Foreskin keratinocyte (primary cell): ENCODE measurements at places on chromosomes 7 and 10.

GRCh38 chr10:27330074-27330473 is 89.5 kb upstream of the ACBD5 start:
- DNase-seq: no peak

DNA sequence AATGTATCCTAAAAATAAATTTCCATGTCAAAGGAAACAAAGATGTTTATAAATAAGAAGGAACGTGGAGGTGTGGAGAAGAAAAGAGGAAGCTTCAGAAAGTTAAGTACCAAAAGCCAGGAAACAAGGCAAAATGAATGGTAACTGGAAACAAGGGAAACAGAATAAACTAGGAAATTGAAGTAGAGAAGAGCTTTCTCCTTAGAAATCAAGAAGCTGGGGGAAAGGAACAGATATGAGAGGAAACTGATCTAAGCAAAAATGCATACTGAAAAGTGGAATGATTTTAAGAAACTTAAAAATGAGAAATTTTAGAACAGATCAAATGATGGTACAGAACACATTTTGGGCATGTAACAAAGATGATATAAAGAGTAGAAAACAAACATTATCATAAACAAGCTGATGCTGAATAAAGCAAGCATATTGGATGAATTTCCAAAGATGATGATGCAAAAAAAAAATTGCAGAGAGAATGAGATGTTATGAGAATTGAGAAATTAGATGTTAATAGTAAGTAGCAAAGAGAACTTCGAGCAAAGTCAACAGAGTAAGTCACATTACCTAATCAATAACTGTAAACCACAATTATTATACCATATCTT is 1.9 kb downstream of the BRAF start:
- DNase-seq: no peak

GRCh38 chr7:44279286-44279685 is 46.1 kb downstream of the CAMK2B start:
- no peak for DNase-seq

- DNase-seq: no peak
Observed at GRCh38 chr10:113019692-113020474, 69.8 kb downstream of the TCF7L2 start.

- no peak for DNase-seq
Observed at GRCh38 chr7:145875267-145875666, 241.3 kb upstream of the CNTNAP2 start.

- peak; percentile 82 for DNase-seq
Observed at GRCh38 chr7:51139796-51140195, 176.8 kb downstream of the COBL start.

DNA sequence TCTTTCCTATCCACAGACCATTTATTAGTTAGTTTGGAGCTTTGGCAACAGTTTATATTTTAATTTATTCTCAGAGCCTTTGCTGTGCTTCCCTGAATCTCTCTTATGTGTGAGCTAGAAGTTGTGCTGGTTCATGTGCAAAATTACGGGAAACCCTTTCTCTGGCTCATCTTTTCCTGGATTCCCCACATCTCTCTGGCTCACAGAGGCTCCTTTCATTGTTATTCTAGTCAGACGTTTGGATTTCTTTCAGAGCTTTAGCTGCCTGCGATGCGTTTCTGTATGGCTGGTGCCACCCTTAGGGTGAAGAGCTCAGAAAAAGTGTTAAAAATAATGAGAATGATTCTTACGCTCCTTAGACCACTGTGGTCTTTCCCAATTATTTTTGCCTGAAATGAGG is 53.3 kb downstream of the TPST1 start:
- DNase-seq: no peak

DNA sequence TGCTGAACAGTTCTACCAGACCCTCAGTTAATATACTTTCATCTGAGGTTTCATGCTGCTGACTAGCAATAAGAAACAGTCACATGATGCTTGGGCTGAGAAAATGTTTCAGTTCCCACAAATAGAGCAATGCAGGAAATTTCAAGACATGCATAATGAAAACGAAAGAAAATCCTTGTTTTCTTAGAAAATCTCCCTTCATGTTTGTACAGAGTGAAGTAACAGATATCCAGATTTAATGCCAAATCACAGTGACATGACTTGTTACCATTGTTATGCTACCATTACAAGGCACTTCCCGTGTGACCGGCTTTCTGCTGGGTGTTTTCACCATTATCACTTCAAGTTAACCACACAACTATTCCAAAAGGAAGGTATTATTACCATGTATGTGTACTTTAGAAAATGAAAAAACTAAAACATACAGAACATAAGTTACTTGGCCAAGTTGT is 121.7 kb downstream of the DOCK4 start:
- no peak for DNase-seq

DNA sequence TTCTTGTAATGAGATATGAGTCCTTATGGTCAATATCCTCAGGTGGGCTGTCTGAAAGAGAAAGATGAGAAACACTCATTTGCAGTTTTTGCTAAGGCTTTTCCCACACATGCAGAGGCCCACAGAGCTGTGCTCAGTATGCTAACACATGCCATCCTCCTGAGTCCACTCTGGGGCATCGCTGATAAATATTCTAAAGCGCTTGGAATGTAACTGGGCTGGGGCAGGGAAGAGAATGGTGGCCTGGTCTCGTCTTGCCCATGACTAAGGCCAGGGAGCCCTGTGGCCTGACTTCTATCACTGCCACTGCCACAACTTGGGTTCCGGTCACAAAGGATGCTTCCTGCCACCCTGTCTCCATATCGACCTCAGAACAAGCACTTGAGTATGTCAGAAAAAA is 199.7 kb upstream of the FRMD4A start:
- DNase-seq: no peak

- no peak for DNase-seq
Observed at GRCh38 chr7:107165341-107165740, 3.5 kb upstream of the HBP1 start.

DNA sequence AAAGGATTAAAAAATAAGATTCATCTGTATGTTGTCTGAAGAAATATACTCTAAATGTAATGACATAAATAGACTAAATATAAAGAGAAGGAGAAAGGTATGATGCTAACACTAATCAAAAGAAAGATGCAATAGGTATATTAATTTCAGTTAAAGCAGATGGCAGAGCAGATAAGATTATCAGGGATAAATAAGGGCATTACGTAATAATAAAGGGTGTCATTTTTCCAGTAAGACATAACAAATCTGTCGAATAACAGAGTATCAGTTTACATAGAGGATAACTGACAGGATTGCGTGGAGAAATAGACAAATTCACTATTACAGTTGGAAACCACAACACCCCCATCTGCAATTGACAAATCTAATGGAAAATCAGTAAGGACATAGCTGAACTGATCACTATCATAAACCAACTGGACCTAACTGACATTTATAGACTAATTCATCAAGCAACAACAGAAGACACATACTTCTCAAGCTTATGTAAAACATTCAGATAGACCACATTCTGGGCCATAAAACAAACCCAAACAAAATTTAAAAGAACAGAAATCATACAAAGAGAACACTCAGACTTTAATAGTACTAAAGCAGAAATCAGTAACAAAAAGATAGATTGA is 384.1 kb upstream of the COBL start:
- no peak for DNase-seq

DNA sequence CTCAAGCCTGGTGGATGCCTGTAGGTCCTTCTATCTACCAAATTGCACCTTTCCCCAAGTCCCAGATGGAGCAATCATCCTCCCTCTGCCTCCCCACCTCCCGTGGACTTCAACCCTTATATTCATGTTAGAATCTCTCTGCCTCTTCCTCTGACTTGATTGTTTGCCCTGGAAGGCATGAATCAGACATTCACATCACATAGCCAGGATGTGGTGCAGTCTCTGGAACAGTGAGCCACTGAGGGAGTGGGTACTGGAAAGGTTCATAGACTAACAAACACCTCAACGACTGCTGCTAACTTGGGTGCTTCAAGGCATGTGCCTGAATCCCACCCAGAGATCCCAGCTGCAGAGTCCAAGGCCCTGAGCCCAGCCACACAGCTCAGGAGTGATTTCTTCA is 494.0 kb downstream of the TNS3 start:
- peak; percentile 54 for DNase-seq

DNA sequence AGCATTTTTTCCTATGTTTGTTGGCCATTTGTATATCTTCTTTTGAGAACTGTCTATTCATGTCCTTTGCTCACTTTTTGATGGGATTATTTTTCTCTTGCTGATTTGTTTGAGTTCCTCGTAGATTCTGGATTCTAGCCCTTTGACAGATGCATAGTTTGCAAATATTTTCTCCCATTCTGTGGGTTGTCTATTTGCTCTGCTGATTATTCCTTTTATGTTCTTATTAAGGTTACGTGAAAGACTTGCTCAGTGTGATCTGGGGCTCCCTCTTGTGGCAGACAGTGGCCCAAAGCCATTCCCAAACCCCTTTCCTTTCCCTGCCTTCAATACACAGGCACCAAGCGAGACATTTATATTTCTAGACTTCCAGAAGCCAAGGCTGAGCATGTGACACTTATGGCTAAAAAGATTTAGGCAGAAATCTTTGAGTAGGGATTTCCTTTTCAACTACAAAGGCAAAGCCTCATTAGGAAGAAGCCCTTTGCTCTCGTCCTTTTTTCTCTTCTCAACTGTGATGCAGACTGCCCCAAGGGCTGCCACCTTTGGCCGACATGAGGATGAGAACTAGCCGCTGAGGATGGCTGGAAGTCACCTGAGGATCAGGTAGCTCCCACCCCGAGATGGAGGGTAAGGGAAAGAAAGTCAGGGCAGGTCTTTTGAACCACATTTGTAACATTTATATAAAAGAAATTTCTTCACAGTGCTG is 23.6 kb downstream of the ST8SIA6 start:
- DNase-seq: peak; percentile 54

GRCh38 chr7:138029941-138030340 is 28.1 kb upstream of the CREB3L2 start:
- DNase-seq: no peak

- no peak for DNase-seq
Observed at GRCh38 chr10:110192552-110192951, 14.9 kb upstream of the MXI1 start.

GRCh38 chr10:99769706-99770105 is 12.7 kb upstream of the ABCC2 start:
- DNase-seq: no peak

DNA sequence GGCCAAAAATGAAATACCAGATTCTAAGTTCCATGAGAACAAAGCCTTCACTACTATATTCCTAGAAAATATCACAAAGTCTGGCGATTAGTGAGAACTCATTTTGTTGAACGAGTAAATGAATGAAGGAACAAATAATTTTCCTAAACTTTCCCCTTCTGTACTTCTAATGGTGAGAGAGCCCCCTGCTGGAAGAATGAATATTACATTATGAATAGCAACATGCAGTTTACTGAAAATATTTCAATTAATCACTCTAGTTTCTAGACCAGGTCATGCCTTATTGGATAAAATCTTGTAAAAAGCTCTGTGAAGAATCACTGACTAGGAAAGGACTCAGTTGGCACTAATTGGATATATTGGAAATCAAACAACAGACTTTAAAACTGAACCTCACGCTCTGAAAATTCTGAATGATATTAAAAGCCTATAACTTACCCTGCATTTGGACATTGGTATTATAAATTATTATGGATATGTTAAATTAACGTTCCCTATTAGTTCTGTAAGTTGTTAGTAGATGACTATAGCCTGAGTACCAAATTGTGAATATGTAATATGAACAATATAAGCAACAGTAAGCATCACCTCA is 32.4 kb upstream of the MTPN start:
- DNase-seq: peak; percentile 23

GRCh38 chr7:100676501-100677306 is 3.2 kb downstream of the GNB2 start:
- DNase-seq: no peak

GRCh38 chr10:110576220-110576619 is 8.7 kb downstream of the SMC3 start:
- DNase-seq: peak; percentile 47

- DNase-seq: no peak
Observed at GRCh38 chr7:39451901-39452300, 114.3 kb upstream of the YAE1 start.

DNA sequence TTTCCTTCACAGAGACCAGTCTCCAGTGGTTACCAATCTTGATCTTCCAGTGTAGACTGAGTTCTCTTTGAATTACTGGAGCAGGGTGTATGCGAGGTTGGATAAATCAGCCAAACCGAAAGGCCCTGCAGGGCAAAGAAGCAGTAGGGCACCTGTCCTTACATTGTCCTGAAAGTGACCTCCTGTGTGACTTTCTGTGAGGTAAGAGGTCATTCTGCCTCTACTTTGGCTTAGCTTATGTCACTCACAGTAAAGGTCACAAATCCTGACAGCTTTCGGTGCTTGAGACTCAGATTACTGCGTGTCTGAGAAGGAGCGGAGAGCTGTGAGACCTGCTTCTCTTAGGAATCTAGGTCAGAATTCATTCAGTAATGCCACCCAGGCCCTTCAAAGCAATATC is 252.7 kb upstream of the ETV1 start:
- no peak for DNase-seq
